Activated CD4-positive, alpha-beta T cell treated with anti-CD3 and anti-CD28 coated beads, Interleukin-2, amount 10 ng/mL, durations not matched to agents 24 days and 14 days (primary cell): ENCODE measurements at places on chromosomes 7 and 10. TPM values are rescaled to one million over a fixed set of nuclear protein-coding genes. Genes with fewer than 3 reads are reported as not detected.

Gene UFSP1
- 4.5 TPM in 2 replicates for total RNA-seq

Gene SPDYE3
- not detected in 2 replicates for total RNA-seq

Gene PLAU
- 0.57 and 0.72 TPM in 2 replicates for total RNA-seq

Gene CALML5
- total RNA-seq = not detected in 2 replicates

Gene CALML3
- total RNA-seq = not detected in 2 replicates

Gene FGFBP3
- 2.5 and 2.7 TPM in 2 replicates for total RNA-seq

Gene OR6V1
- not detected in 2 replicates for total RNA-seq

Gene SORCS1
- total RNA-seq = not detected in 2 replicates

Gene FAM53B
- 20.9 and 21.8 TPM in 2 replicates for total RNA-seq

Gene EBLN1
- not detected in 2 replicates for total RNA-seq

Gene MYH16
- total RNA-seq = not detected in 2 replicates

Gene STK31
- total RNA-seq = 0.17 TPM in 1 of 2 replicates, not detected in the other

Gene ZNF438
- total RNA-seq = 2.4 and 3.2 TPM in 2 replicates

Gene CCDC6
- total RNA-seq = 83.2 and 85.1 TPM in 2 replicates

Gene CACNB2
- not detected in 2 replicates for total RNA-seq

Gene DLX6
- total RNA-seq = not detected in 2 replicates

Gene GLCCI1
- 10.1 and 10.9 TPM in 2 replicates for total RNA-seq

Gene ERVW-1
- not detected in 2 replicates for total RNA-seq

Gene C10orf62
- total RNA-seq = not detected in 2 replicates

Gene OR2A5
- total RNA-seq = not detected in 2 replicates

Gene FOXI2
- total RNA-seq = not detected in 2 replicates

Gene CFAP46
- total RNA-seq = not detected in 2 replicates
